ENCODE measurements at places on chromosomes 6 and 20. TPM values are rescaled to one million over a fixed set of nuclear protein-coding genes. Genes with fewer than 3 reads are reported as not detected.

Gene CST7
- 49.3 TPM for total RNA-seq

DNA sequence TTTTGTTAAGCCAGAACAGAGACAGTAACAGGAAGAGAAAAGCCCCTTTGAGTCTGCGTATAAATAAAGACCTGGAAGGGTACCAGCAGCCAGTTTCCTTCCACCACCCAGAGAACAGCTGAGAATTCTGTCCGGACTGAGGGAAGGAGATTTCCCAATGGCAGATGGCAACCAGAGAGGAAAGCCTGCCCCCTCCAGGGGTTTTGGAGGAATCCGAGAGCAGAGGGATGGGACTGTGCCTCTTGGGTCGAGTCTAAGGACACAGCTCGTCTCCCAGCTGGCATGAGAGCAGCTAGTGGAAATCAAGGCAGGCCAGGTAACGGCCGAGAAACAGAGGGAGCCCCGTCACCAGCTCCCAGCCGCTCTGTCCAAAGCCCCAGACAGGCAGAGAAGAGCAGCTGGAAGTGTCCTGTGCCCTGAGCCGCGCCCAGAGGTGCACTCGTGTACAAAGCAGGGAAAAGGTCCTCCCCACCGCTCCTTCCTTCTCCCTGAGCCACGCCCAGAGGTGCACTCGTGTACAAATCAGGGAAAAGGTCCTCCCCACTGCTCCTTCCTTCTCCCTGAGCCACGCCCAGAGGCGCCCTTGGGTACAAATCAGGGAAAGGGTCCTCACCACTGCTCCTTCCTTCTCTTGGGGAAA lies 134.0 kb upstream of the SNX9 start:
- no peak for DNase-seq

- DNase-seq = no peak
Measured at GRCh38 chr6:88512951-88513350, 346.8 kb upstream of the CNR1 start.

- no peak for DNase-seq
Measured at GRCh38 chr6:71248306-71248765, 40.3 kb upstream of the OGFRL1 start.

DNA sequence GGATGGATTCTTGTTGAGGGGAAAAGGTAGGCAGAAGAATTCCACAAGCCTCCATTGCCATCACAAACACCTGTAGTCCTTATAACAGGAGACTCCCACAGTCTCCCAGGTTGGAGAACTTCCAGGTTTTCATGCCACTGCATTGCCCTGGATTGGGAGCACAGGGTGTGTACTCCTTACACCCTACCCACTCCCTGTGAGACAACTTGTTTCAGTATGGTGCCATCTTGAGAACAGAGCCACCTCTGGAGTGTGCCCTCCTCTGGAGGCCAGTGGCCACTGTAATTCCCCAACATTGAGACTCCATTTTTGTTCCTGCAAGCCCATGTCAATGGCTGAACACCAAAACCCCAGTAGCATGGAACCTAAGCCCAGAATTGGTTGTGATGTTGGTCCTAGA lies 123.5 kb upstream of the LAMA2 start:
- no peak for DNase-seq

GRCh38 chr6:144667532-144668503 lies 382.7 kb downstream of the UTRN start:
- no peak for DNase-seq

Data from activated CD8-positive, alpha-beta T cell treated with anti-CD3 and anti-CD28 coated beads for 36 hours (primary cell).